ENCODE measurements at places on chromosomes 1 and 21.

DNA sequence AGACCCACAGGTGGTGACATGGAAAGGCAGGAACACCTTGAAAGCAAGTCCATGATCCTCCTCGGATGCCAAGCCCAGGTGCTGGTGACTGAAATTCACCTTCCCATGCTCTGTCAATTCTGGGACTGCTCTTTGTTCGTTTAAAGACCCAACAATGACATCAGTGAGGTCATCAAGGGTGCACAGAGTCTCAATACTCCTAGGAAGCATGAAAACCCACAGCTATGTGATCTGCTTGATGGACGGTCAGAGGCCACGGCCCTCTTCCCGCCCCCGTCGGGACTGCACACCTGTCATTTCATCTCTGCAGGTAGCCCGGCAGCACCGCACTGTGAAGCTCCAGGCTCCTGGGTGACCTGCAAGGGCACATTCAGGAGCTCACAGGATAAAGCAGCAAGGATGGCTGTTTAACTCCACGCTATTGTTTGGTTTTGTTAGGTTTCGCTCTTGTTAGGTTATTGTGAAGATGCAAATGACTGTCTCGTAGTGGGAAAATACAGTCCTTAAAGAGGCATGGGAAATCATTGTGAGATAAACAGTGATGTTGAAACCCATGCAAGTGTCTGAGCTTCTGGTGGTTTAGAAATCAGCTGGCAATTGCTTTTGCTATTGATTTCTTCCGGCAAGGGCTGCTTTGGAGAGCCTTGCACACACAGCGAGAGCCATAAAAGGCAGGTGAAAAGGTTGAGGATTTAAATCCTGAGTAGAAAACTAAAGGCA is 124.8 kb upstream of the AJAP1 start:
- DNase-seq = no peak

DNA sequence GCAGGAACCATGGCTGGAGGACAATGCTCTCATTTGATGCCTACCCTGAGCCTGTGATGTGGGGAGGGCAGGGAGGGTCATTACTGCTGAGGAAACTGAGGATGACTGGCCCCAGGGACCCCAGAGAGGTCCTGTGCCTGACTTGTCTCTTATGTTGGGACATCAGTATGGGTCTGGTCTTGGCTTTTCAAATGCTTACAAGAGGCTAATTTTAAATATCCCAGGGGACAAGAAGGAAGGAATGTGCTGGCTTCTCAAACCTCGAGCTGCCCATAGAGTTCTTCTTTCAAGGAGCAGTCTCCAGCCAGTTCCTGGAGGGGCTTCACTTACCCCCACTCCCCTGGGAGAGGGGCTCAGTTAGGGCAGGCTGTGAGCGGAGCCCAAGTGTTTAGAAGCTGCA is 168.2 kb downstream of the TRABD2B start:
- DNase-seq = no peak

DNA sequence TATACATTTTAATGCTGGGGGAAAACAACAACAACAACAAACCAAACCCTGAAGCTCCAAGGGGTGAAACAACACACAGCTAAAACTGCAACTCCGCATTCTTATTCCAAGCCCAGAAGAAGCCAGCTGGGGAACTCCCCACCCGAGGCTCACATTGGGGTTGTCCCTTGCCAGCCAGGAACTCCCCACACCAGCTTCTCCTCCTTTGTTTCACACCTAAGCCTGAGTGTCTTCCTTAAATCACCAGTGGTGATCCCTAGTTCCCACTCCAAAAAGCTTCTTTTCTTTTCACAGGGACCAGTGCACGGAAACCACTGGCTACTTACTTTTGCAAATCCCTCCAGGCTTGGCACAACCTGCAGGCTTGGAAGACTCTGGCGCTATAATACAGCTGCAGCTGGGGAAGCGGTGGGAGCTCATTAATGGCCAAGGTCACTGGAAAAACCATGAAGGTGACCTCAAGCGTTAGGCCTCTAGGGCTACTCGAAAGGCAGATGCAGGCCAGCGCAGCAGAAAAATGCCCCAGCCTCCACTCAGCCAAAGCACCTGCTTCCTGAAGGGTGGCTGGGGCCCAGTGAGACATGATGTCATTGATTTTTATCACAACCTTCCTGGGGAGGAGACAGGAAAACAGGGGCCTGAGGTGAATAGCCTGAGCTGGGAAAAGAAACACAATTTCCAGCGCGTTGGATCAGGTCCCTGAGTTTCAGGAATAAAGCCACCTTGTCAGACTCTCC is 40.1 kb downstream of the TLR5 start:
- no peak for DNase-seq

DNA sequence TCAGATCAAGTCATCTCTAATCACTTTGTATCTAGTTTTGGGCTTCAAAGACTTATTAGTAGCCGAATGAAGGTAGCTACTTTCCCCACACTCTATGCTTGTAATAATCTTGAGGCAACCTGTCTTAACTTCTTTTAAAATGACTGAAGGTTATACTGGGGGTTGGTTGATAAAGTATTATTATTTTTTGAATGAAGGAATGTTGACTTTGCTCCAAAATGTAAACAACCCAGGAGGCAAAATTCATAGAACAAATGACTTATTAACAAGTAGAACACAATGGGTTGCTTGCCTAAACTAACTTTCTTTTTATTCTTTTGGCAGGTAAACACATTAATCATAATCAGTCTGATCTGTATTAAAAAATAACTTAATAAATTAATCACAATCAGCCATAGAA is 440.0 kb downstream of the USP25 start:
- DNase-seq = no peak

DNA sequence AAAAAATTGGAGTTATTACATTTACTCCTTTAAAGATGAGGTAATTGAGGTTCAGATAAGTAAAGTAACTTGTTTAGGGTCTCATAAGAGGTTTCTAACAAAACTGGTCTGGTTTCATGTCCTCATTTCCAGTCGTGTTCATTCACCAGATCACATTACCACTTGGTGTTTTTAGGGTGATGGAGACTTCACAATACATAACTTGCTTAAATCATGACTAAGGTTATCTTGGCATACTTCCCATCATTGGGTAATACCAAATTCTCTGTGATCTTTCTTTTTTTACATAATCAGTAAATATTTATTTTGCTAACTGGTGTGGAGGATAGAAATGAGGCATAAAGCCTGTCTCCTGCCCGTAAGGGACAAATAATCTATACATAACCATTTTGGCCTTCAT is 31.6 kb upstream of the RPTN start:
- no peak for DNase-seq

Data from stimulated activated CD4-positive, alpha-beta T cell treated with anti-CD3 and anti-CD28 coated beads, Interleukin-12 subunit alpha, Interleukin-12 subunit beta, amount 100 ng/mL, for 4 hours (primary cell).